ENCODE measurements at places on chromosomes 12 and 14.
A peak's percentile ranks its signal among the peaks of the same experiment; 100 is the strongest.

- no peak overlapping the region for H3K4me3 ChIP-seq
- DNase-seq: no peak
- H3K36me3 ChIP-seq: no peaks in the 10 kb centered on the region
- no peaks in the 10 kb centered on the region for H3K27me3 ChIP-seq
- H3K4me1 ChIP-seq: no peaks in the 10 kb centered on the region
Observed at GRCh38 chr14:30129807-30130206, 202.2 kb upstream of the PRKD1 start.

- H3K36me3 ChIP-seq: no peaks in the 10 kb centered on the region
- no peaks in the 10 kb centered on the region for H3K27me3 ChIP-seq
- no peak for DNase-seq
- no peaks in the 10 kb centered on the region for H3K4me1 ChIP-seq
- H3K4me3 ChIP-seq: no peak overlapping the region
Observed at GRCh38 chr12:103303484-103303883, 192.3 kb downstream of the C12orf42 start.

DNA sequence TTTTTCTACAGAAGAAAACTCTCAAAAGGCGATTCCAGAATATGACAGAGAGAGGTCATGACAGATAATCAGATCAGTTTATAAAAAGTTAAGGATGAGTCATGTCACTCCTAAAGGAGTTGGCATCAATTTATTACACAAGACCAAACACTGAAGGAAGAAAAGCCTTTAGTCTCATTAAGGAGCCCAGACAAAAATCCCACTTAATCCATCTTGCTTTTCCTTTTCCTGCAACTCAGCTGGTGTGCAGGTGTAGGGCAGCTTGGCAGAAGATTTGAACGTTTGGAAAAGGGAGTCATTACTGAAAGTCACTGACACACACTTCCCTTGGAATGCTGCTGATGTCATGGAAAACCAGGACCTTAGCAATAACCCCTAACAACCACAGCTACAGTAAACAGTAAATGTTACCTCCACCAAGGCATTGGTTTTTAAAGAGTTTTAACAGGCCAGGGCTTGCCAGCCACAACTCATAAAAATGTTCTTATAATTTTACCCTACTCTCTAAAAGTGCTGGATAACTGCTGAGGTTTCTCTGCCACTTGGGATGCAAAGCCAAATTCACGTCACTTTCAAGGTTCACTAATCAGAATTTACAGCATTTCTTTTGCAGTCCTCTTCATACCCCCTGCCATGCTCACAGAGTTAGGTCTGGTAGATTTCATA lies 320.6 kb downstream of the RAD51B start:
- no peaks in the 10 kb centered on the region for H3K27me3 ChIP-seq
- peak; percentile 44 for DNase-seq
- H3K4me1 ChIP-seq: peaks cover 38% of the 10 kb centered on the region

DNA sequence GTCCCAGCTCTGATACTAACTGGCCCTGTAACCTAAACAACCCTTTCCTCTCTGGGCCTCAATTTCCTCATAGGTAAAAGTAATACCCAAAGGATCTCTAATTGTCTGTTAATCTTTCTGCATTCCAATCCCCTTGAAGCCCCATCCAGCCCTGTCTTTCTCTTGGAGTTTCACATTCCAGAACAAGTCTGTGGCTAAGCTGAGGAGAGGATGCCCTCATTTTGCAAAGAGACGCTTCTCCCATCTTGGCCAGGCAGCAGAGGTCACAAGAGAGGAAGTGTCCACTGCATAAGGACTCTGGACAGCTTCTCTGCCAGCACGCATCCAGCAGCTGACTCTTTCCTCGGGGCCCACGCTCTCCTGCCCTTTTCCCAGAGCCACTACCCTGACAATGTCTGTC lies 263.4 kb upstream of the FKBP4 start:
- H3K27ac ChIP-seq: no peak overlapping the region
- H3K4me1 ChIP-seq: no peaks in the 10 kb centered on the region
- no peak overlapping the region for H3K4me3 ChIP-seq
- H3K27me3 ChIP-seq: peaks cover 4% of the 10 kb centered on the region
- H3K36me3 ChIP-seq: no peaks in the 10 kb centered on the region
- DNase-seq: no peak

DNA sequence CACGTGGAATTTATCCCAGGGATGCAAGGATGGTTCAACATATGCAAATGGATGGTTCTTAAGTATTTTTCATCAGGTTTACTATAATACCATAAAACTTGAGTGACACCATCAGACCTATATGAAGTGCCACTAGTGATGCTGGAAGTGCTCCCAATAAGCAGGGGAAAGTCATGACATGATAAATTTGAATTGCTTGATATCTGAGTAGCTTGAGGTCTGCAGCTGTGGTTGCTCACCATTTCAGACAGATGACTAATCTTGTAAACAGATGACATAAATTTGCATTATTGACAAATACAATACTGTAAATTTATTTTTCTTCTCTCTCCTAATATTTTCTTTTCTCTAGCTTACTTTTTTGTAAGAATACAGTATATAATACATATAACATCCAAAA lies 13.7 kb upstream of the PRPF39 start:
- H3K27me3 ChIP-seq: no peaks in the 10 kb centered on the region
- no peak overlapping the region for H3K4me3 ChIP-seq
- H3K4me1 ChIP-seq: no peaks in the 10 kb centered on the region
- DNase-seq: no peak

DNA sequence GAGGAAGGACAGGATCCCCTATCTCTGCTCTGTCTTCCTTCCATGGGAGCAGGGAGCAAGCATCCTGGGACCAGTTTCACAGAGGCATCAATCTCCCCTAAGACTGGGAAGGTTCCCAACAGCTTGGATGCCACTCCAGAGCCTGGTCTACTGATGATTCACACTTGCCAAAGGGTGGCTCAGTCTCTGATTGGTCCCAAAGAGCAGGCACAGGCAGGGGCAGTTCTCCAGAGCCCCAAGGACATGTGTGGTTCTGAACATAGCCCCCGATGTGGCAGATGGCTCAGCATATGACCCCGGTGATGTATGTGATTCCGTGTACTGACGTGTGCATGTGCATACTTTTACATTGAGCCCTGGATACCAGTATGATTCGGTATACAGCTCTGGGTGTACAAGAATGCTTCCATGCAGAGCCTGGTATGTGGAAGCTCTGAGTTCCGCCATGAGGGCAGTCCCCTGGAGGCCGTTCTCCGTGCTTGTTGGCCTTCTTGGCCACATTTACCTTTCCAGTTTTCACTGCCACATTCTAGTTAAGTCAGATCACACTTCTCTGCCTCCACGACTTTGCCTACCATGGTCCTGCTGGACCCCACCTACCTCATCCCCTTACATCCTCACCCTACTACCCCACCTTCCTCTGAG lies 21.2 kb downstream of the ITGA7 start:
- H3K27ac ChIP-seq: no peak overlapping the region
- H3K4me1 ChIP-seq: peaks cover 4% of the 10 kb centered on the region
- no peak overlapping the region for H3K4me3 ChIP-seq
- H3K36me3 ChIP-seq: peaks cover 3% of the 10 kb centered on the region
- no peaks in the 10 kb centered on the region for H3K27me3 ChIP-seq

GRCh38 chr12:49260166-49260565 lies 4.7 kb upstream of the TUBA1C start:
- no peak overlapping the region for H3K27ac ChIP-seq
- H3K27me3 ChIP-seq: no peaks in the 10 kb centered on the region
- no peak for DNase-seq
- H3K4me3 ChIP-seq: no peak overlapping the region

DNA sequence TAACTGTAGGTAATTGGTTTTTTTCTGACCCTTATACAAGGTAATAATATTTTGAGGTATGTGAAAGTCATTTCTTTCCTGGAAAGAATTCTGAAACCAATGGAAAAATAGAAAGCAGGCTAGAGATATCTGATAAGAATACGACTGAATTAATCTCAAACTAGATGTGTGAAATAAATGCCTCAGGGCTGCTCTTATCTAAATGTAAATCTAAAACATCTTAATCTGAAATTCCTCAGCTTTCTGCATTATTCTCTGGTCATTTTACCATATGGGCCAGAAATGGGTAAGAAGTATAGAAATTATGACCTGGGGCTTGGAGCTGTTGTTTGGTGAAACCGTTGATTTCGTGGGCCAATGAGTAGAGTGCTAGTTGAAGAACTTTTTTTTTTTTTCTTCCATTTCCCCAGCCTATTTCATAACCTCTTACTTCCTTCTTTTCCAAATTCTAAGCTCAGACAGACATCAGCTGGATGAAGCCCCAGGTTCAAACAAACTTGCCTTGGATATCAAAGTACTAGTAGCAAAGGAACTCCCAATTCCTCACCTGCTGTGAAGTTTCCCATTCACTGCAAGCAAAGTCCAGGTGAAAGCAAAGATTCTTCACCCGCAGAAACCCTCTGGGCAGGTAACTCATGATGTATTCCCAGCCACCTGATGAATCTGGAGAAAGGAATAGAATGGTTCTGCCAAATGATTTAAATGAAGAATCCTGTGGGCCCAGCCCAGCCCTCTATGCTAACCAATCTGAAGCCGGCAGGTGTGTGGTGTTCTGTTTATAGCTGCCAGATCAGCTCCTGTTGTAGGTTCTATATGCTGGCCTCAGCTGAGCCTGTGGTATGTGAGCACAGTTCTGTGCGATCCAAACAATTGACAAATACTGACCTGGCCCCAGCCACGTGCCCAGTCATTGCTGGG lies 9.7 kb upstream of the FOS start:
- H3K4me3 ChIP-seq: no peak overlapping the region
- no peaks in the 10 kb centered on the region for H3K36me3 ChIP-seq
- peaks cover 8% of the 10 kb centered on the region for H3K4me1 ChIP-seq

DNA sequence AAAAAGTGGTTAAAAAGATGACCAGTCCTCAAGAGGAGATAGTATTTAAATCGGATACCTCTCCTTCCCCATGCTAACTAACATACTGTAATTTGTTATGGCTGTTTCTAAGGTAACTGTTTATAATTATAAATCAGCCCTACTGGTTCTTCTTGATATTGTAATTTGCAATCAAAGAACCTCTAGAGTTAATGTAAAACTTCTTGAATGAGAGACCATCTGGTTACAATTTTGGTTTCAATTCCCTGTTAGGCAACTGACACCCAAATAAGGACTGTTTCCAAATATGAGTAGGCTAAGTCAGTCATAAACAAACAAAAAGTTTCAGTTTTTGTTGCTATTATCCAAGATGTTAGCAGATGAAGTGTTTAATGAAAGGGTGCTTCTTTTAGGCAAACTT lies 120.2 kb upstream of the DNM1L start:
- H3K4me3 ChIP-seq: no peak overlapping the region
- H3K27me3 ChIP-seq: no peaks in the 10 kb centered on the region
- no peak for DNase-seq
- no peaks in the 10 kb centered on the region for H3K36me3 ChIP-seq

DNA sequence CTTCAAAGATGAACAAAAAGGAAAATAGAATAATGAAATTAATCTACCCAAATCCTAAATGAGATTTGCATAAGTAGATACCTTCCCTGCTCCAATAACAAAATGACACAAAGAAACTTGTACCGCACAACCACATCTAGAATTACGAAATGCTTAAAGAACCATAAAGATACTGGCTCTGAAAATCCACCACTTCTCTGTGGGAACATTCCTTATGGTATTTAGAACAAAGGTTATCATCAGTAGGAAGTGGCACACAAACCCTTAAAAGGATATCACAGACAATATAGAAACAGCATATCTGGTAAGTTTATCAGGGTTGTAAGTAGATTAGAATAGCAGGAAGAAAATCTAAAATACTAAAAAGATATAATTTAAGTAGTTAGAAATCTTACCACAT lies 11.6 kb downstream of the IAPP start:
- DNase-seq: no peak
- no peaks in the 10 kb centered on the region for H3K27me3 ChIP-seq
- peaks cover 14% of the 10 kb centered on the region for H3K4me1 ChIP-seq
- no peak overlapping the region for H3K27ac ChIP-seq
- H3K4me3 ChIP-seq: no peak overlapping the region

Measured in Caco-2 (cell line).